ENCODE measurements at places on chromosomes 11 and 22.

GRCh38 chr22:41957941-41958556, 6.1 kb downstream of the SMIM45 start:
- DNase-seq = no peak

GRCh38 chr11:12269104-12269441, 108.3 kb upstream of the PARVA start:
- no peak for DNase-seq

DNA sequence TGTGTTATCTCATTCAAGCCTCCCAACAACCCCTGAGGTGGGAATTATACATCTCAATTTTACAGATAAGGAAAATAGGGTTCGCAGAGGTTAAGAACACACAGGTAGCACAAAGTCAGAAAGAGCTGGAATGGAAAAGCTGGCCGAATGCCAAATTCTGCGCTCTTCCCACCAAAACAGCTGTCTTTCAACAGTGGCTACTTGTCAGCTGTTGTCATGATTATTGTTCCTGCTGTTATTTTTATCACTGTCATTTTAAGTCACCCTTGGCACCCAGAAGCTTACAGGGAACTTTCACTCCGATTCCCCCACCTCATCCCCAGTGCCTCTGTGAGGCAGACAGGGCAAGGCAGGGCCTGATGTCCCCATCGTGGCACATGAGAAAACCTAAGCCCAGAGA, 74.5 kb upstream of the CSNK2A3 start:
- DNase-seq = no peak

- no peak for DNase-seq
Measured at GRCh38 chr22:49768951-49769690, 58.6 kb downstream of the BRD1 start.

All from DMS79 (cell line).